Choroid plexus epithelial cell (primary cell): ENCODE measurements at places on chromosomes 13 and 19.

- DNase-seq, result no peak
Measured at GRCh38 chr19:11100049-11100448, 10.8 kb downstream of the LDLR start.

- no peak for DNase-seq
Measured at GRCh38 chr13:105184201-105184600, 1351.3 kb downstream of the EFNB2 start.

- no peak for DNase-seq
Measured at GRCh38 chr19:42091742-42092141, 15.8 kb downstream of the ZNF574 start.

- DNase-seq, result no peak
Measured at GRCh38 chr19:35249146-35249847, 495 bp downstream of the LSR start.

GRCh38 chr19:33024398-33024797 is 40.3 kb downstream of the RHPN2 start:
- no peak for DNase-seq

- no peak for DNase-seq
Measured at GRCh38 chr13:110450941-110451730, 110.4 kb downstream of the RAB20 start.

GRCh38 chr13:101447852-101448251 is 4.6 kb upstream of the ITGBL1 start:
- DNase-seq, result peak; percentile 31

GRCh38 chr19:23817519-23817918 is 58.8 kb upstream of the ZNF681 start:
- DNase-seq, result peak; percentile 66

GRCh38 chr13:94061301-94061700 is 418.2 kb downstream of the DCT start:
- peak; percentile 44 for DNase-seq

- no peak for DNase-seq
Measured at GRCh38 chr13:34591900-34592529, 350.1 kb upstream of the NBEA start.
